ENCODE measurements at places on chromosomes 2 and 18. TPM values are rescaled to one million over a fixed set of nuclear protein-coding genes. Genes with fewer than 3 reads are reported as not detected.

The MYO5B gene
- 25.7 TPM for polyA plus RNA-seq

The BCS1L gene
- 49.1 TPM for polyA plus RNA-seq

The RALB gene
- polyA plus RNA-seq = 82.3 TPM

The CROCC2 gene
- 0.07 TPM for polyA plus RNA-seq

The FAM228A gene
- 1.3 TPM for polyA plus RNA-seq

The NCKAP5 gene
- polyA plus RNA-seq = 9.2 TPM

Data from renal cortex interstitium (tissue), 15 donors.